Thymus (tissue), 14 donors: ENCODE measurements at places on chromosomes 1 and 21.
A peak's percentile ranks its signal among the peaks of the same experiment; 100 is the strongest.

GRCh38 chr21:36255663-36256062 lies 64.3 kb upstream of the MORC3 start:
- H3K36me3 ChIP-seq = peaks cover 17% of the 10 kb centered on the region
- H3K27ac ChIP-seq = no peak overlapping the region
- DNase-seq = no peak
- no peak overlapping the region for H3K4me3 ChIP-seq

GRCh38 chr1:10803971-10804820 lies 7.8 kb upstream of the CASZ1 start:
- H3K36me3 ChIP-seq = no peaks in the 10 kb centered on the region
- H3K4me1 ChIP-seq = no peaks in the 10 kb centered on the region
- no peak for DNase-seq
- peaks cover 64% of the 10 kb centered on the region for H3K27me3 ChIP-seq

GRCh38 chr1:162236618-162237017 lies 140.0 kb downstream of the SPATA46 start:
- no peaks in the 10 kb centered on the region for H3K4me1 ChIP-seq
- no peak for DNase-seq
- H3K4me3 ChIP-seq = no peak overlapping the region
- H3K27ac ChIP-seq = no peak overlapping the region
- no peaks in the 10 kb centered on the region for H3K27me3 ChIP-seq

DNA sequence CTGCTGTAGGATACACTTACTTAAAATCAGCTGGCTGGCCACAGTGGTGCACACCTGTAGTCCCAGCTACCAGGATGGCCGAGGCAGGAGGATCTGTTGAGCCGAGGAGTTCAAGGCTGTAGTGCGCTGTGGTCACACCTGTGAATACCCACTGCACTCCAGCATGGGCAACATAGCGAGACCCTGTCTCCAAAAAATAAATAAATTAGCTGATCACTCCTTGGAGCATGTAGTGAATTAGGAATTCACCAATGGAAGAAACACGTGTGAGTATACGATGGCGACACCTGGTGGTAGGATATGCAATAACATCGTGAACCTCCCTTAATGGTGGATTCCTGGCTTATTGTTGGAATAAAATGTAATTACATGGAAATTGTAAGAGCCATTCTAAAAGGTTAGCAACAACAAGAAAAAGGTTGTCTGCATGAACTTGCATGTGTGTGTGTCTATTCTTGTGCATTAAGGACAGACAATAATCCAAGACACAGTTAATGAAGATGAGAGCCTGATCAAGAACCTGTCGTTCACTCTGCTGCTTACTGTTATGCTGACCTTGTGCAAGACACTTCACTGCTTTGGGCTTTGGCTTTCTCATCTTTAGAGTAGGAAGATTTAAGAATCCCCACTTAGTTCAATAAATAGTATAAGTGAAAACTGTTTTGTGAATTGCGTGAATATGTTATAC lies 38.6 kb upstream of the COX20 start:
- H3K27ac ChIP-seq = no peak overlapping the region
- H3K27me3 ChIP-seq = no peaks in the 10 kb centered on the region
- no peaks in the 10 kb centered on the region for H3K36me3 ChIP-seq
- H3K4me1 ChIP-seq = no peaks in the 10 kb centered on the region

DNA sequence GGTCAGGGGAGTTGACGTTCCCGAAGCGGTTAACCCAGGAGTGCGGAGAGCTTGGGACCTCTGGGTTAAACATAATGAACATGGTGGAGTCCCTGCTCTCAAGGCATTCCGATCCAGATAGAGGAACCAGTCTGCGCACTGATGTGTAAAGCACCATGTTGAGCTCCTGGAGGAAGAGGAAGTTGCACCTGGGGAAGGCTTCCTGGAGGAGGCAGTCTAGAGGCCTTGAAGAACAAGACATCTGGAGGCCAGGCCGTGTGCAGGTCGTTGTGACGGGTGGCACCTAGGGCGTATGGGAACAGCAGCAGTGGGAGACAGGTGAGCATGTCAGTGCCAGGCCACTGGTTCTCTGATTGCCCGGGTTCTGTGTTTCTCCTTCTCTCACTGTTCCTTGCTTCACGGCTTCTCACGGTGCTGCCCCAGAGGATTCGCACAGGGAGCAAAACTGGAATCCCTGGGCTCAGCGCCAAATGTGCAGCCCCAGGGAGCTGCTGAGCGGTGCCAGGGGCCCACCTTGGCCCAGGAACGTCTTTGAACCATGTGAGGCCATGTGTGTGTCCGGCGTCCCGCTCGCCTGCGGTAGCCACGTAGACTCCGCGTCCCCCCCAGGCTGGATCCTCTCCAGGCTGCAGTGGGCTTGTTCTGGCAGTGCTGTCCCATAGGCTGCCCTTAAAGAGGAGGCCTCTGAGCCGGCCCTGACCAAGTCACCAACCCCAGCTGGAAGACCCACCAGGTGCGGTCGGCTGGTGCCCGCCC lies 122.9 kb upstream of the GALNT2 start:
- H3K4me1 ChIP-seq = no peaks in the 10 kb centered on the region
- H3K36me3 ChIP-seq = no peaks in the 10 kb centered on the region
- no peak for DNase-seq
- no peaks in the 10 kb centered on the region for H3K27me3 ChIP-seq

DNA sequence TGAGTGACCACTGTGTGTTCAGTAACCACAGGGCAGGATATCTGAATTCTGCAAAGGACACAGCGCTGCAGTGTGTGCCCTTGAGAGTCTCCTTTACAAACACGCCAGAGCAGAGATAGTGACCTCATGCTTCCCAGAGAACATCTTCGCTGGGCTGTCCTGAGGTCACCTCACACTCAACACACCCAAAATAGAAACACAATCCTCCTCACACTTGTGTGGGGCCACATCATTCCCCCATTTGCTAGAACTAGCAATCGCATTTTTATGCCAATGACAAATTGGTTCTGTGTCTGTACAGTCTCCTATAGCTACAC lies 140.1 kb upstream of the NRIP1 start:
- no peaks in the 10 kb centered on the region for H3K27me3 ChIP-seq
- no peaks in the 10 kb centered on the region for H3K36me3 ChIP-seq
- H3K4me1 ChIP-seq = no peaks in the 10 kb centered on the region
- DNase-seq = no peak

DNA sequence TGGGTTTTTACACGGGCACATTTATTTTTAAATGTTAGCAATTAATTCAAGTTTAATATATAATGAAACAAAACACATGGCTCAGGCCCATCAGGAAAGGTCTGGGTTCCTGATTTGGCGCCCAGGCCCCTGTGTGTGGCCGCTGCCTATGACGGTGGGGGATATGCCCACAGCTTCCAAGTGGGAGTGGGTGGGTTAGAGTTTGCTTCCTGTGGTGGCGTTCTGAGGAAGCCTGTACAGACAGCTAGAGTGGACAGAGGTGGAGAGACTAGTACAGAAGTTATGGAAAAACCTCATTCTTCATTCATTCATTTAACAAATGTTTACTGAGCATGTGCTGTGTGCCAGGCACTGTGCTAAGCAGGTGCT lies 22.4 kb upstream of the EPS8L3 start:
- DNase-seq = no peak
- H3K4me1 ChIP-seq = peaks cover 6% of the 10 kb centered on the region
- no peaks in the 10 kb centered on the region for H3K36me3 ChIP-seq
- H3K4me3 ChIP-seq = no peak overlapping the region
- H3K27me3 ChIP-seq = no peaks in the 10 kb centered on the region
- no peak overlapping the region for H3K27ac ChIP-seq

DNA sequence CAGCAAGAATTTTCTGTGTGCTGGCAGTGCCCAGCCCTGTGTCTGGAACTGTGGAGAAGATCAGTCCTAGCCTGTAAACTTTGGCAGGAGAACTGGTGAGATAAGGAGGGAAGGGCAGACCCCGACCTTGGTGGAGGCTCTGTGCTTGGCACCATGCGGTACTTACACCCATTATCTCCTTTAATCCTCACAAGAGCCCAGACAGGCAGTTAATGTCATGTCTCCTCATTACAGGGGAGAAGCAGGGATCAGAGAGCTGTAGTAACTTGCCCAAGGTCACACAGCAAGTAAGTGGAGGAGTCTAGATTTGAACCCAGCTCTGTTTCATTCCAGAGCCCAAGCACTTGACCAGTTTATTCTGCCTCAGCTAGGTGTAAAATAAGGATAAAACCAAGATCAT lies 13.9 kb upstream of the POU3F1 start:
- no peaks in the 10 kb centered on the region for H3K36me3 ChIP-seq
- no peak overlapping the region for H3K4me3 ChIP-seq
- DNase-seq = no peak
- H3K27me3 ChIP-seq = peaks cover 9% of the 10 kb centered on the region
- H3K27ac ChIP-seq = no peak overlapping the region

DNA sequence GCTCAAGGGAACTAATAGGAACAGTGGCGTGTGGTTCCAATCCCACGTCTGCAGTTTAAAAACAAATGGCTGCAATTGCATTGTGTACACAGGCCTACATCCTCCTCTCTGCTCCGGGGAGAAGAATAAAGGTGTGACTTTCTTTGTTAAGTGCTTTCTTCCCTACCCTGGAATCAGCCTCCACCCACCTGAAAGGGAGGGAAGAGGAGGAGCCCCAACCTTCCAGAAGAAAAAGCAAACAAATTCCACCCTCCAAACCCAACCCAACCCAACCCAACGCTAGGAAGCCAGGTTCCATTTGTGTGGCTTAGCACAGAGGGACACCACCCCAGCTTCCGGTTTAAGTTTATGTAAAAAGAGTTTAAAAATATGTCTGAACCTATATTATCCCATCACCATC lies 11.8 kb upstream of the BACE2 start:
- no peaks in the 10 kb centered on the region for H3K27me3 ChIP-seq
- no peaks in the 10 kb centered on the region for H3K36me3 ChIP-seq
- H3K4me3 ChIP-seq = no peak overlapping the region
- no peaks in the 10 kb centered on the region for H3K4me1 ChIP-seq
- no peak for DNase-seq
- no peak overlapping the region for H3K27ac ChIP-seq

- DNase-seq = no peak
- H3K4me1 ChIP-seq = no peaks in the 10 kb centered on the region
- peak overlapping the region; percentile 42 for H3K27ac ChIP-seq
- no peaks in the 10 kb centered on the region for H3K27me3 ChIP-seq
- H3K4me3 ChIP-seq = no peak overlapping the region
Observed at GRCh38 chr1:10046356-10047085, 13.8 kb downstream of the UBE4B start.

- no peak overlapping the region for H3K27ac ChIP-seq
- peaks cover 18% of the 10 kb centered on the region for H3K36me3 ChIP-seq
- H3K4me1 ChIP-seq = peaks cover 53% of the 10 kb centered on the region
- H3K4me3 ChIP-seq = peak overlapping the region; percentile 71
- no peak for DNase-seq
- H3K27me3 ChIP-seq = peaks cover 30% of the 10 kb centered on the region
Observed at GRCh38 chr1:155322571-155322952, 1.9 kb downstream of the RUSC1 start.

DNA sequence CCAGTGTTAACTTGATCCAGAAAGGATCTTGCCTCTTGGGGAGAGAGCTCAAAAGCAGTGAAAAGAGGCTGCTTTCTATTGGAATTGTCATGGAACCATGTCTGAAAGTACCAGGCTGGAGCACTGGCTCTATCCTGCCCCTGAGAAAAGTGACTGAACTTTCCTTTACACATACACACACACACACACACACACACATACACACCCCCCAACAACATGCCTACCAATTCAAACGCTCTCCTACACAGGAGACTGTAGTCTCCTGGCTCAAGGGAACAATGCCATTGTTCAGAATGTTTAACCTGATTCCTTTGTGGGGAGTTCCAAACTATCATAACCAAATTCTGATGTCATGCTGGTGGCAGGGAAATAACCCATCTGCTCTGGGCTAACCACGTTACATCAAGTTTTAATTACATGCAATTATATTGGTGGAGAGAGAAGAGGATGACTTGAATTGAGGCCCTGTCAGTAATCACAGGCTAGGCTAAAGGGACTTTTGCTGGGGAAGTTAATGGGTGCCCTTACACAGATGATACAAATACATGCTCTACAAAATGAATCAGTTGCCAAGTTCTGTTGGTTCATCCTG lies 52.3 kb upstream of the DUSP10 start:
- H3K4me1 ChIP-seq = peaks cover 3% of the 10 kb centered on the region
- DNase-seq = no peak
- H3K36me3 ChIP-seq = no peaks in the 10 kb centered on the region
- H3K4me3 ChIP-seq = no peak overlapping the region
- no peaks in the 10 kb centered on the region for H3K27me3 ChIP-seq
- no peak overlapping the region for H3K27ac ChIP-seq

DNA sequence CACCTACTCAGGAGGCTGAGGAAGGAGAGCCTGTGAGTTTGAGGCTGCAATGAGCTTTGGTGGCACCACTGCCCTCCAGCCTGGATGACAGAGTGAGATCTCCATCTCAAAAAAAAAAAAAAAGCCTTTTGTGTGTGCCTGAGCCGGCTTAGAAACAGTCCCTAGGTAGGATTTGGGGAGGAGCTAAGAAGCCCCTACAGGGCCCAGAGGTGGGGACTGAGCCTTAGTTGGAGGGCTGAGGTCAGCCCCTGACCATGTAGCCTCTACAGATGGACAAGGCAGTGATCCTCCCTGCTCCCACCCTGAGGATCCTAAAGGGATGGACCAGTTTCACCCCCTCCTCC lies 2.5 kb downstream of the ADAMTSL4 start:
- peaks cover 31% of the 10 kb centered on the region for H3K4me1 ChIP-seq
- DNase-seq = no peak
- peaks cover 63% of the 10 kb centered on the region for H3K27me3 ChIP-seq
- no peak overlapping the region for H3K4me3 ChIP-seq
- no peaks in the 10 kb centered on the region for H3K36me3 ChIP-seq

DNA sequence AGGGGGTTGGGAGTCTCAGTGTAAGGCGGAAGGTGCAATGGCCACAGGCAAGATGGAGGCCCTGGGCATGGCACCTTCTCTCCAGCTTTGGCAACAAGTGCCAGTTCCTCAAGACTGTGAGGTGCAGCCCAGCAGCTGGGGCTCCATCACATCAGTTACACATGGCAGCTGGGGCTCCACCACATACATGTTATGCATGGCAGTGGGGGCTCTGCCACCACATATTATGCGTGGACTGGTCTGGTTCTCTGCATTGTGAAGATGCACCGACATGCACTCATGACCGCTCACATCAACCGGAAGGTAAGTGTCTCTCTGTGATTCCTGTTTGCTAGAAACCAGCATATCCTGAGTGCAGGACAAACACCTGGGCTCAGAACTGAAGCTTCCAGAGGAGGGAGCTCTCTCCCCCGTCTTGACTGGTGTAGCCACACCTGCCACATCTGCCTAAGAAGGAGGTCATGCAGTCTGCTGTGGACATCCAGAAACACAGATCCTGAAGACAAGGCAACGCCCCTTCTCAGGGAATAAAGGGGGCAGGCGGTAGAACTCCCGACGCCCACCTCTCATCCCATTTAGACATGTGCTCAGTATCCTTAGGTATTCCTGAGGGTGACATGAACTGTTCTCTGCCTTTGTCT lies 104.1 kb upstream of the TMPRSS2 start:
- H3K36me3 ChIP-seq = no peaks in the 10 kb centered on the region
- peaks cover 44% of the 10 kb centered on the region for H3K4me1 ChIP-seq
- no peak overlapping the region for H3K4me3 ChIP-seq
- H3K27ac ChIP-seq = peak overlapping the region; percentile 61
- DNase-seq = peak; percentile 43

GRCh38 chr1:35555601-35556477 lies 1.4 kb downstream of the KIAA0319L start:
- no peaks in the 10 kb centered on the region for H3K27me3 ChIP-seq
- no peak overlapping the region for H3K27ac ChIP-seq
- H3K4me3 ChIP-seq = no peak overlapping the region
- H3K4me1 ChIP-seq = peaks cover 24% of the 10 kb centered on the region
